ENCODE measurements at places on chromosomes 4 and X. TPM values are rescaled to one million over a fixed set of nuclear protein-coding genes. Genes with fewer than 3 reads are reported as not detected.

The UFSP2 gene
- total RNA-seq, result 25.7 TPM

The TECRL gene
- not detected for total RNA-seq

The ARHGAP24 gene
- not detected for total RNA-seq

- peak overlapping the region; percentile 98 for H3K27ac ChIP-seq
- peaks cover 8% of the 10 kb centered on the region for H3K36me3 ChIP-seq
- DNase-seq, result peak; percentile 79
- H3K4me1 ChIP-seq, result peaks cover 38% of the 10 kb centered on the region
Measured at GRCh38 chr4:139666735-139667281, 1.2 kb downstream of the MGST2 start.

DNA sequence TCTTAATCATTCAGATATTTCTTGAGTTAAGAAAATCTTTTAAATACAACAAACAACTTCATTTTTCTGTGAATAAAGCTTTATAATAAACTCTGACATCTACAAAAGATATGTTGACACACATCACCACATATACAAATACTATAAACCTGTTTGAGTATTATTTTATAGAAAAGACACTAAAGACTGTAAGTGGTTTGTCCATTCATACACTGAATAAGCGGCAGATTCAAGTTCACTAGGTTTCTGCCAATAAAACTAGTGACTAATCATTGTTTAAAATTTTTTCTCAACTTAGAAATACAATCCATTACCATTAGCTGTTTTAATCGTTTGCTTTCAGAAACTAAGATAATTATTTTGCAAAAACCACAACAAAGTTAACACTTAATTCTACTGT lies 1900.0 kb downstream of the C4orf33 start:
- H3K36me3 ChIP-seq, result no peaks in the 10 kb centered on the region
- no peak overlapping the region for H3K4me3 ChIP-seq
- DNase-seq, result no peak
- H3K4me1 ChIP-seq, result no peaks in the 10 kb centered on the region
- no peak overlapping the region for H3K27ac ChIP-seq

DNA sequence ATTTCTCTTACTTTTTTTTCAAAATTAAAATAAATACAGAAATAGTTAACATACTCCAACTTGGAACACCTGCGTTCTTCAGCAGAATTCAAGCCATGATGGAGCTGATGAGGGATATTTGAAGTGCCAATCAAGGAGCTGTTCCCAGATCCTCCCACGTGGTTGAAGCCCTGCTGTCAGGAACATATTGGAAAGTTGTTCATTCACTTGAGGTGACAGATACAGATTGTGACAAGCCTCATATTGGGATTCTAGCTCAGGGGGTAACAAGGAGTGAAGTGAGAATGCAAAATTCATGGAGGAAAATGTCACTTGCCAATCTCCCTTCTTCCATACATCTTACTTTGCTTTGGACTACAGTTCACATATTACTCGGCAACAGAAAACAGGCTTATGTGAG lies 2670.8 kb downstream of the PCDH7 start:
- no peaks in the 10 kb centered on the region for H3K4me1 ChIP-seq
- no peak overlapping the region for H3K4me3 ChIP-seq
- H3K27ac ChIP-seq, result no peak overlapping the region
- DNase-seq, result no peak

DNA sequence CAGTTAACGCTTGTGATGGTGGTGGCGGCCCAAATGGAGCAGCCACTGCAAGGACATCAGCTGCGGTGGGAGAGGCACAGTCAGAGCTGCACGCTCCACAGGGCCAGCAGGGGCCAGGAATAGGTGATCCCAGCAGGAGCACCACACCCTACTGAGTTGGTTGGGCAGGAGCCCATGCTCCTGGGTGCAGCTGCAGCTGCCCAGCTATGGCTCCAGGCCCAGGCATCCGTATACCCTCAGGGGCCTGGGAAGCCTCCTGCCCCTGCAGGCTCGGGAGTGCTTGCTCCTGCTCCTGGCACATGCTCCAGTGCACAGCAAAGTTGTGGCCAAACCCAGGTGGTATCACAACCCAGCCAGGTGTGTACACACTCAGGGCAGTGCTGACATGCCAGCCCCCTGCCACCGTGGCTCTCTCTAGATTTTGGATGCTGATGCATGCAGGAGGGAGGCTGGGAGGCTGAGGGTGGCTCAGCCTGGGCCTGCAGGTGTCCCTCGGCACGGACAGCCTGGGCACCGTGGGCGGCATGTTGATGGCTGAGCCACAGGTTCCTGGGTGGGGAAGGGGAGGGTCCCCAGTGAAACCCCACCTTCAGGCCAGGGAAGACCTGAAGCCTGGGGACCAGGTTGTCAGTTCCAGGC lies 150.2 kb downstream of the CXXC4 start:
- no peaks in the 10 kb centered on the region for H3K27me3 ChIP-seq
- H3K4me1 ChIP-seq, result no peaks in the 10 kb centered on the region
- no peak for DNase-seq
